ENCODE measurements at places on chromosomes 2 and 18. TPM values are rescaled to one million over a fixed set of nuclear protein-coding genes. Genes with fewer than 3 reads are reported as not detected.

B3GNT7 gene
- 7.2 TPM for total RNA-seq

DNA sequence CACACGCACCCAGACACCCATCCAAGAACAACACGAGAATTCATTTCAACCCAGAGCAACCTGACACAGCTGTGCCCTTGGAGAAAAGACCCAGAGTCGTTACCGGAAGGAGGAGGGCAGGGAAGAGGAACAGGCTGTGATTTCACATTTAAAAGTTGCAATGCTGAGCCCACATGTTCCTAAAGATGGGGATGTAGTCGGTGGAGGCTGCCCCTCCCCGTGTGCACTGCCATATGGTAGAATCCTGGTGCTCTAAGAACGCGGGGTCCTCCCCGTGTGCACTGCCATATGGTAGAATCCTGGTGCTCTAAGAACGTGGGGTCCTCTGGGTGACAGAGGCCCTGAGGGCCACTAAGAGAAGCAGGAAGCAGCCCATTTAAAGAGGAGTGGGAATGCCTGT, 10.9 kb downstream of the MTERF4 start:
- DNase-seq: no peak

- DNase-seq: no peak
Measured at GRCh38 chr2:29113891-29114321, 1.3 kb upstream of the CLIP4 start.

EDAR gene
- not detected for total RNA-seq

GRCh38 chr2:143524559-143525401, 395.6 kb downstream of the ARHGAP15 start:
- DNase-seq: no peak

HK2 gene
- 3.0 TPM for total RNA-seq

- no peak for DNase-seq
Measured at GRCh38 chr18:59269563-59270119, 3.6 kb downstream of the RAX start.

DNA sequence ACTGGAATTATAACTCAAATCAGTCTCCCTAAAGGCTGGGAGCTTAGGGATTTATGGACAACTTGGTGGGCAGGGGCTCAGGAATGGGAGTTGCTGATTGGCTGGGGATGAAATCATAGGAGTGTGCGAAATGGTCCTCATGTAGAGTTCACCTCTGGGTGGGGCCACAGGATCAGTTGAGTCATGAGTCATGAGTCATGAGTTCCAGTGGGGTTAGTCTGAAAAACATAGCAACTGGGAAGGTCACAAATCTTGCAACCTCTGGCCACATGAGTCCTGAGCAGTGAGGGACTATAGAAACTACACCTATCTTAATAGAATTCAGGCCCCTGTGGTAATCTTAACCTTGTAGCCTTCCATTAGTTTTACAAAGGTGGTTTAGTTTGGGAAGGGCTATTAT, 383.3 kb downstream of the RBM43 start:
- DNase-seq: no peak

SNRNP200 gene
- total RNA-seq: 47.8 TPM

- no peak for DNase-seq
Measured at GRCh38 chr2:196165016-196165415, 6.4 kb downstream of the STK17B start.

DNA sequence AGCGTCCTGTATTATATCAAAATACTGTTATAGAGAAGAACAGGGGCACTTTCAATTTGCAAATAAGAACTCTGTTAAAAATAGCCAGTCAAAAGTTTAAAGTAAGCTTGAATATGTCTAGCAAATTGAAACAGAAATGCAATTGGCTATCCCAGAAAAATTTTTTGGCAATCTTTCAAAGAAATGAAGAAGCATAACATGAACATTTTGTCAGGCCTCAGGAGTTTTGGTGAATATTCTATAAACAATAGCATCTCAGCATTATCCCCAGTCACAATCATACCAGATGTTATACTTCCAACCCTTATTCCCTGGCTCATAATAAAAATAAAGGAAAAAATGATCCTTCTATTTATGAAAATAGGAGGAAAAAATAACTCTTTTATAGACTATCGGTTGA, 252.4 kb downstream of the GRB14 start:
- DNase-seq: no peak

MYL12A gene
- total RNA-seq: 1,001 TPM

PSMD14 gene
- 79.3 TPM for total RNA-seq

DNA sequence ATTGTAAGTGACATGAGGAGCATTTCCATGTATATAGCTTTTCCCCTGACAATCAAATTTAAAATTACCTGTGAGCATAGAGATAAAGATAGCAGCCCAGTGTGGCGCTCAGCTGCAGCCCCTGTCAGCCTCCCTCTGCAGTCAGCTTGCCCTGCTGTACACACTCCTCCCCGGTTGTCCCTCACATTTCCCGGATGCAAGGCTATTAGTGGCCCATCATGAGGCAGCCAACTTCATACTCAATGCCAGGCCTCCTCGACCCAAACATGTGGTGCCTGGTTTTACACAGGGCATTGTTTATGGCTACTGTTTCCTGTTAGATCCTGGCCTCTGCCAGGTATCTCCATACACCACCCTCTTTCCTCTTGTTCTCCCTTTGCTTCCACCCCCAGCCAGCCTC, 116.1 kb upstream of the SH3BP4 start:
- no peak for DNase-seq

GRCh38 chr18:45253056-45253565, 362.2 kb upstream of the SLC14A2 start:
- DNase-seq: no peak

XDH gene
- not detected for total RNA-seq

FAM161A gene
- 0.76 TPM for total RNA-seq

All from dermis microvascular lymphatic vessel endothelial cell (primary cell).